ENCODE measurements at places on chromosomes 13 and 19. TPM values are rescaled to one million over a fixed set of nuclear protein-coding genes. Genes with fewer than 3 reads are reported as not detected.

- DNase-seq = no peak
Observed at GRCh38 chr13:28387740-28388501, 107.0 kb downstream of the FLT1 start.

Gene TUBA3C
- not detected for total RNA-seq

Gene QPCTL
- 3.2 TPM for total RNA-seq

Gene OR2Z1
- not detected for total RNA-seq

DNA sequence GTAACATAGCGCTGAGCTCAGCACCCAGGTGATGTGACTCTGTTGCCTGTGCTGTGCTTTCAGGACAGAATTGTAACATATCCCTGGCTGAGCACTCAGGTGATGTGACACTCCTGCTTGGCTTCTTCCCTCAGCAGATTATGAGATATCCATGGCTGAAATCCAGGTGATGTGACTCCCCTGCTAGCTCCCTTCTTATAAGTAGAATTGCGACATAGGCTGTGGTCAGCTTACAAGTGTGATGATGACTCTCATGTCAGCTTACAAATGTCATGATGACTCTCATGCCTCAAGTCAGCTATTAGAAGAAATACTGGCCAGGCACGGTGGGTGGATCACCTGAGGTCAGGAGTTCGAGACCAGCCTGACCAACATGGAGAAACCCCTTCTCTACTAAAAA, 14.3 kb upstream of the ZNF429 start:
- DNase-seq = no peak
